Left cardiac atrium (tissue), 4 donors: ENCODE measurements at places on chromosomes 4 and X.

DNA sequence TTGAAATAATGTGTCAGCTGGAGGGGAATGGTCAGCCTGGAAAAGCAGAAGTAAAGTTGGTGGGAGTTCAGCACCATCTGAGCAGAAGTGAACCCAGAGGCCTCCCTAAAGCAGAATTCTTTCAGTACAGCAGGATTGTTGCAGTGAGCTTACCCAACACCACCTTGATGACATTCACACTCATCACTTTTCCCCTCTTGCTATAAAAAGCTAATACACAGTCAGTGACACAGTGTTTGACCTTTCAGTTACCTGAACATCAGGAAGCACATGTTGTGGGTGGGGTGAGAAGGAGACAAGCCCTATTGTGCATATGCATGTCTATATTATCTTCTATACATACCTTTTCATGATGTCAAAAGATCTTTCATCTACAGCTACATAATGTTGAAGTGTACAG is 624.7 kb upstream of the ZFP42 start:
- DNase-seq: no peak

DNA sequence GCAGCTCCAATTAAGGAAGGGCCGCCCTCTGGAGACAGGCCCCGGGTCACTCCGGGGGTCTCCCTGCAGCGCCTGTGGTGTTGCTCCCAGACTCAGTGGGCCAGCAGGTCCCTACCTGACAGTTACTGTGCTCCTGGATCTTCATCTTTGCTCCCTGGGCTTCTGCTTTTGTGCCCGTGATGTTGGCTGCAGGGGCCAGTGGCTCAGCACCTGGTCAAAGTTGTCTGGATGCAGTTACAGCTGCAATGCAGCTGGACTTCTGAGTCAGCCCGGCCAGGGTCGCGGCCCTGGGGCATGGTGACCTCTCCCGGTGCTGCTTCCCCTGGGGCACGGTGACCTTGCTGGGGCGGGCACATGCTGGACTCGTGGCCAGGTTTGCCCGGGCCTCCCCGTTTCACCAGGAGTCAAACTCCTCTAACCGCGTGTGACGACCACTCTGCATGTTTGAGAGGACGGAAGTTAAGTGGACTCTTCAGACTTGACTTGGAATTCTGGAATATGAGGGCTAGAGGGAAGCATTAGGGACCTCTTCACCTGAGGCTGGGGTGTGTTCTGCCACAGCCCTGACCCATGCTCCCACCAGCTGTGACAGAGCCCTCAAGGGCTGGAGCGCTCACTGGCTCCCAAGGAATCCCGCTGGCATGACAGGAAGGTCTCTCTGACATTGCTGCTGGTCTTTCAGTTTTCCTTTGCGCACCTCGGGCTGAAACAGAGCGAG is 3.7 kb downstream of the CTAG2 start:
- DNase-seq: no peak

GRCh38 chr4:76256032-76256431 is 4.5 kb downstream of the FAM47E start:
- DNase-seq: no peak

DNA sequence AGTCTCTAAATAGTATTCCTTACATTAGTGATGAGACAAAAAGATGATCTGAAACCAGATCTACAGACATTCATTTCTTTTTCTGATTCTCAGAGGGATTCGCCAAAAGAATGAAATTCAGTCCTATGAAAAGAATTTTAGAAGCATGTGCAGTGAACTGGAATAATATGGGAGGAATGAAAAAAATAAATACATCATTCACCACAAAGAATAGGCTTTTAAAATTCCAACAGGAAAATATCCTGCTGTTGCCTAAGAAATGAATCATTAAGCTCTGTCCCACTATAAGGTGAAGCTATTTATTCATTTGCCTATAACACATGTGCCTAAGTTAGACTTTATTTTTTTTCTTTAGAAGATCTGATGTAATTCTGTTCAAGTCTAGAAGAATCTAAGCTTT is 165.9 kb downstream of the IL15 start:
- no peak for DNase-seq

DNA sequence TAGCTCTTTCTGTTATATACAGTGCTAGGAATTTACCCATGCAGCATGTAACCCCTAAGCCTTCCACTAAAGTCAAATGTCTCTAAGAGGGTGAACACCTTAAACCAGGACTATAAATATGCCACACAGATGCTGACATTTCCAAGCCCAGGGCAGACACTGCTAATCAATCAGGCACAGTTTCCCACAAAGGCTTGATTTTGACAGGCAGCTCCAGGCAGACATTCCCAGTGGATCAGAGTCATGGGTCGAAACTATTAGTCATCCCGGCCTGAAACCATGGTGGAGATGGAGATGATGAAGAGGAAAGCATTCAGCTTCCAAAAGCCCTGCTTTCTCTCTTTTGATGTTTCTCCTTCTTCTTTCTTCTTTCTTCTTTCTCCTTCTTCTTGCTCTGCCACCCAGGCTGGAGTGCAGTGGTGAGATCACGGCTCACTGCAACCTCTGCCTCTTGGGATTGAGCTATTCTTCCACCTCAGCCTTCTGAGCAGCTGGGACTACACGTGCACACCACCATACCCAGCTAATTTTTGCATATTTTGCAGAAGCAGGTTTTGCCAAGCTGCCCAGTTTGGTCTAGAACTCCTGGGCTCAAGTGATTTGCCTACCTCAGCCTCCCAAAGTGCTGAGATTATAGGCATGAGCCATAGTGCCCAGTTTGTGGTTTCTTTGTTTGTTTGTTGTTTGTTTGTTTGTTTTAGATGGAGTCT is 21.0 kb upstream of the SORCS2 start:
- DNase-seq: no peak

- no peak for DNase-seq
Observed at GRCh38 chr4:5435201-5435600, 273.2 kb downstream of the EVC2 start.

DNA sequence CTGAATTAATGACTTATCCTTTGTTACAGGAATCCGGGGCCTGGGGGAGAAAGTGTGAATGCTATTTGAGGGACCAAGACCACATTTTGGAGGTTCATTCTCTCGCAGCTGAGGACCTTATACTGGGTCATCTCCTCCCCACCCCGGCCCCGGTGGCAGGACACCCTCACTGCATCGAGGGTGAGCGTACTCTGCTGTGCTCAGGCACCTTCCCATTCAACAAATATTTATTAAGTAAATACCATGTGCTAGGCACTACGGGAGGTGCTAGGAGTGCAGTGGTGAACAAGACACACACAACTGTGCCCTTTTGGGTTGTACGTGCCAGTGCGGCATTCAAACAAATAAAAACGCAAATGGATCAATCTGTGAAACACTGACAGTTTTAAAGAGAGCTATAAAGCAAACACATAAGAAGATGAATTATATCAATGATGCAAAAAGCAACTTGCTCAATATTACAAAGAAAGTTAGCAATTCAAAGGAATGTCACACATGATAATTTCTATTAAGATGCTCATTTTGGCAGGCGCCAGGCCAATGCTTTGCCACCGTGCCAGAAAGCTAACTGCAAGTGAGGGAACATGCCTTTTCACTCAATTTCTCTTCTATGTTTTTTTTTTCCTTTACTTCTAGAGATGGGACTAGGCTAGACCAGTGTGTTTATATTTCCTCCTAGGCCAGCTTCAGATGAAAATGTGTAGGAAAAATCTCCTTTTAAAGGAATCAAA is 24.6 kb downstream of the ADGRG2 start:
- no peak for DNase-seq

GRCh38 chr4:136476753-136477152 is 1055.5 kb downstream of the PCDH18 start:
- no peak for DNase-seq

- no peak for DNase-seq
Observed at GRCh38 chr4:139084804-139085093, 69.2 kb downstream of the NOCT start.

- no peak for DNase-seq
Observed at GRCh38 chr4:1772853-1773538, 20.1 kb upstream of the FGFR3 start.
